ENCODE measurements at places on chromosomes 7 and 10.

GRCh38 chr10:127959428-127959827 lies 52.5 kb downstream of the PTPRE start:
- no peak for DNase-seq

GRCh38 chr7:16559497-16560179 lies 33.0 kb downstream of the LRRC72 start:
- DNase-seq = no peak

- no peak for DNase-seq
These were observed 88.9 kb downstream of the RAPGEF5 start for GRCh38 chr7:22267930-22268615.

GRCh38 chr10:70440296-70441160 lies 953 bp downstream of the NODAL start:
- DNase-seq = no peak

- no peak for DNase-seq
These were observed 210.3 kb downstream of the PTEN start for GRCh38 chr10:88073682-88074081.

DNA sequence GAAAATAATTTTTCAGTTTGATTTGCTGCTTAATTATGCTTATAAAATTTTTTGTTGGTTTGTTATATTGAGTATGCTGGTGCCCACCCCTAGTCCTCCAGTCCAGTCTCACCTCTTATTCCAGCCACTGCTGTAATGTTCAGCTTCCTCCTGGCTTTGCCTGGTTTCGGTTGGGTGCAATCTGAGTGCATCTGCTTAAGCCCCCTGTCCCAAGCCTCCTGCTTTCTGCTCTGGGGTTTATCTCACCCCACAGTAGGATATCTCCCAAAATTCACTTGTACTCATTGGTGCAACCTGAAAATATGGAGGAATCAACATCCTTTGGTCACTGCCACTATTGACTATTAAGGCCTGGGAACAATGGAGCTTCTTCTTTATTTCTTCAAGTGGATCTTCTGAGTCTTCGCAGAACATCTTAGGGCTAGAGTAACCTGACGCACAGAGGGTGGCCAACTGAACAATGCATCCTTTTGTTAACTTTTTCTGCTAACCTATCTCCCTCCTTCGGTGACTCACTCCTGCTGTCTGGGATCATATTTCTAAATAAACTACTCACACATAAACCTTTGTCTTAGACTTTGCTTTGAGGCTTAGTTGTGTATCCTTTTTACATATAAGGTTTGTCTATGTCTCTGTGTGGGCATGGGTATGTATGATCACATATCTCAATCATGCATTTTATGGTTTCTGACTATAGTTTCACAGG lies 19.1 kb upstream of the SOSTDC1 start:
- DNase-seq = no peak

- DNase-seq = no peak
These were observed 925.2 kb upstream of the GHITM start for GRCh38 chr10:83214136-83214535.

DNA sequence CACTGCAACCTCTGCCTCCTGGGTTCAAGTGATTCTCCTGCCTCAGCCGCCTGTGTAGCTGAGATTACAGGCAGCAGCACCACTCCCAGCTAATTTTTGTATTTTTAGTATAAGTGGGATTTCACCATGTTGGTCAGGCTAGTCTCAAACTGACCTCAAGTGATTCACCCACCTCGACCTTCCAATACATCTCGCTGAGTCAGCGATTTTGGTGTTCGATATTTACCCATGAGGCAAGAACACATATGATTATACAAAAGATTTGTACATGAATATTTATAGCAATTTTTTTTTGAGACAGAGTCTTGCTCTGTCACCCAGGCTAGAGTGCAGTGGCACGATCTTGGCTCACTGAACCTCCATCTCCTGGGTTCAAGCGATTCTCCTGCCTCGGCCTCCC lies 19.8 kb downstream of the PNLIP start:
- no peak for DNase-seq

DNA sequence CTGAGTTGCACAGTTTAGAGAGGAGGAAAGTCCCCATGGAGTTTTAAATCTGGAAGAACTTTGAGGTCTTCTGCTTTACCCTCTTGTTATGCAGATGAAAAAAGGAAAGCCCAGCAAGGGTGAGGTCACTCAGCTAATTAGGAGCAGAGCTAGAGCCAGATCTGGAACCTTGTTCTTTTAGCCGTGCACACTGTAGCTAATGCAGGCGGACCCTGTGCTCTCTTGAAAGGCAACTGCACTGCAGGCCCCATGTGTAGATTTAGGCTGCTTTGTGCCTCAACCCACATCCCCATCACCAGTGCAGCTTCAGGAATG lies 63.4 kb downstream of the SYPL1 start:
- no peak for DNase-seq

DNA sequence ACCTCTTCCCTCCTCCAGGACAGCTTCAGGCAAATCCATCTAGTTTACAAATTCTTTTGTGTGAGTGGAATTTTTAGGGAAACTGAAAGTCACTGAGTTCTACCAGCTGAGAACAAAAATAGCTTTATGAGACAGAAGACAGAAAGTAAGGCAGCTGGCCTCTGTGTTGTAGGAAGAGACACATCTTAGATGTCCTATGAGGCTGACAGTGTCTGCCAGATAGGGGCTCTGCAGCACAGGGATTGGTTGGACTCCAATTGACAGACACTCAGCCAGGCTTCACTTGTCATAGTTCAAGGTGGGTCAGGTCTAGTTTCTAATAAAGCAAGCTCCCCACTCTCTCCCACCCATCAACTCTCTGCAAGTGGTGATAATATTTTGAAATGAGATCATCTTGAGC lies 574.9 kb downstream of the CCSER2 start:
- no peak for DNase-seq

GRCh38 chr10:73099141-73099540 lies 2.5 kb upstream of the P4HA1 start:
- no peak for DNase-seq

DNA sequence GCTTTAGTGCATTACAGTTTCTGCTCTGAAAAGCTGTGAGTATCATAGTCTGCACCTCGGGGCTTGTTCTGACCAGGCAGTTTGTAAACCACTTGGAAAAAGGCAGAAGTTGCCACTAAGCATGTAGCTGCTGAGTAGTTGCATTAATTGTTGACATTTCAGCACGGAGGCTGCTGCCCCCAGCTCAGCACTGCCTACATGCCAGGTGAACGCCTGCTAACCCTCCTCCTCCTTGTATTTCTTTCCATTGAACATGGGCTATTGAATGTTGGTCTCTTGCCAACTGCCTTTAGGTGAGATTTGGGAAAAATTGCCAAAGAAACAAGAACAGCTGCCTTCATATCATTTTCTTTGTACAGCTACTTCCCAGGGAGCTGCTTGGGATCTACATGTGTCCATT lies 164.2 kb downstream of the RAPGEF5 start:
- DNase-seq = no peak

DNA sequence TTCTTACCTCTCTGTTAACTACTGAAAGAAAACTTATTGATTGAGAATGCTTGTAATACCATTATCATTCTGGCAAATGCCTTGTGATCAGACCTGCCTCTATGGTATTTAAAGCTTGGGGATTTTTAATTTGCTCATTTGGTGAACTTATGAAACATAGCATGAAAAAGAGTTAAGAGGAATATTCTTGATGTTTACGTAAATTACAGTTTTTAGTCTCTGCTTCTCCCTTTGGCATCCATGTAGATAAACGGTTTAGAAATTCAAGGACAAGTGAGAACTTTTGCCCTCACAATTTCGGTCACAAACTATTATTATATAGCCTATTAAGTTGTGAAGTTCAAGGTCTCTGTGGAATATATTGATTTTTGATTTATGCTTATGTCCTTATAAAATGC lies 11.2 kb upstream of the CELF2 start:
- DNase-seq = no peak

DNA sequence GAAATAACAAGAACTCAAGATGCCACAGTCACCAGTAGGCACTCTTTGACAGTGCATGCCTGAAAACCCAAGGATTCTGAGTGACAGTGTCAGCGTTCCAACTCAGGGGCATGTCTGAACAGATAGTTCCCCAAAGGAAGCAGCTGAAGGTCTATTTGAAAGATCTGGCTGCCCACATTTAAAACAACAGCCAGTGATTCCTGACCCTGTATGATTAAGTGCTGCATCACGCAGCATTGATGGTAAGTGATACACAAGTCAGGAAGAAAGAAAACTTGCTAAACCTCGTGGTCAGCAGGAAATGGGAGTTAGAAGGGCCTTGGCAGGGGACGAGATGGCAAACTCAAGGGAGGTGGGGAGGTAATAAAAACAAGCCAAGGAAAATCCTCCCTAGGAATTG lies 1013.1 kb downstream of the TYW1 start:
- DNase-seq = no peak

- no peak for DNase-seq
These were observed 323.8 kb downstream of the GLRX3 start for GRCh38 chr10:130459851-130460490.

- no peak for DNase-seq
These were observed 507 bp upstream of the TMEM254 start for GRCh38 chr10:80077869-80078447.

GRCh38 chr10:1538531-1539061 lies 198.7 kb downstream of the ADARB2 start:
- no peak for DNase-seq

DNA sequence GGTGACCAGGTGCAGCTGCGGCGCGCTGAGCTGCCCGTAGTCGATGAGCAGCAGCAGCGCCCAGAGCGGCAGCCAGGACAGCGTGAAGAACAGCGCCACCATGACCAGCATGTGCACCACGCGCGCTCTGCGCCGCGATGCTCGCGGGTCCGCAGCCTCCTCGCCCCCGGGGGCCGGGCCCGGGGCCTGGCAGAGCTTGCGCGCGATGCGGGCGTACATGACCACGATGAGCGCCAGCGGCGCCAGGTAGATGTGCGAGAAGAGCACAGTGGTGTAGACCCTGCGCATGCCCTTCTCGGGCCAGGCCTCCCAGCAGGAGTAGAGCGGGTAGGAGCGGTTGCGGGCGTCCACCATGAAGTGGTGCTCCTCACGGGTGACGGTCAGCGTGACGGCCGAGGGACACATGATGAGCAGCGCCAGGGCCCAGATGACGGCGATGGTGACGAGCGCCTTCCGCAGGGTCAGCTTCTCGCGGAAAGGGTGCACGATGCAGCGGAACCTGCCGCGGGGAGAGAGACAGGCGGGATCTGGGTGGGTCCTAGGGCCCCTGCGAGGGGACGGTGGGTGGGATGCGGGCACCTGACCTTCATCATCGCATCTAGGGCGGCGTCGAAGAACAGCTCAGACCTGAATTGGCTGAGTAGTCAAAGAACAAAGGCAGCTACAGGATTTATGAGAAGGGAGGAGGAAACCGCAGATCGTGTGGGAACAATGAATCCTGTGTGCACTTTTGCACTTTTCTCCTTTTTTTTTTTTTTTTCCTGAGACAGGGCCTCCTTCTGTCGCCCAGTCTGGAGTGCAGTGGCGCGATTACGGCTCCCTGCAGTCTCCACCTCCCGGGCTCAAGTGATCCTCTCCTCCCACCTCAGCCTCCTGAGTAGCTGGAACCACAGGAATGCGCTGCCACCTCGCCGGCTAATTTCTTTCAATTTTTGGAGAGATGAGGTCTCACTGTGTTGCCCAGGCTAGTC lies 22.4 kb upstream of the PPA1 start:
- no peak for DNase-seq

DNA sequence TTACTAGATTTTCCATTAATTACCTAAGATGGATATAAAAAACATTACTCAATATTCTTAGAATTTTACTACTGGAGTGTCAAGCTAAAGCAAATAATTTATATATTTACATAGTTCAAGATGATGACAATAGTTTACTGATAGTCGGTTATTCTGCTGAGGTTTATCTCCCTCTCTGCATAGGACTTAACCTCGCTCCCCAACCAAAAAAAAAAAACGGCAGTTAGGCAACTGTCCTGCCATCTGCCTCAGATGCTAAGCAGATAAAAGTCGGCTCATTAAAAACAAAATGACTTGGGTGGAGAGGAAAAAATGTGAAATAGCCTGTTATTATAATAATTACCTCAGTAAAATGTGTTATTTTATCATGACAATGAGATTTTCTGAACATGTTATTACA lies 14.0 kb upstream of the ITGB8 start:
- DNase-seq = no peak

DNA sequence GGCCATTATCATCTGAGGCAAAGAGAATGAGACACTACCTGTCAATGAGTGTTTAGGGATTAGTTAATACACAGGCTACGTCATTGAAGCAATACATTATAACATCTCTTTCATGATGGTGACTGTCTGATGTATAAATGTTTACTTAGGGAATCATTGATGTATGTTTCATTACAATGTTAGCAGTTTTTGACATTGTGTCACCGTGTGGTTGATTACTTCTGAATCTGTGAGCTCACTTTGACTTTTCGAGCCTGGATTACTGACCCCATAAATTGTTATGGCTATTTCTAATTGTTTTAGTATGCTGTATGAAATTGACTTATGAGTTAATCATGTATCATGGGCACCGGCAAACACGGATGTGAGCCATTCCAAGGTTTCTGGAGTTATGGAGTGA lies 494.0 kb downstream of the MAGI2 start:
- no peak for DNase-seq

DNA sequence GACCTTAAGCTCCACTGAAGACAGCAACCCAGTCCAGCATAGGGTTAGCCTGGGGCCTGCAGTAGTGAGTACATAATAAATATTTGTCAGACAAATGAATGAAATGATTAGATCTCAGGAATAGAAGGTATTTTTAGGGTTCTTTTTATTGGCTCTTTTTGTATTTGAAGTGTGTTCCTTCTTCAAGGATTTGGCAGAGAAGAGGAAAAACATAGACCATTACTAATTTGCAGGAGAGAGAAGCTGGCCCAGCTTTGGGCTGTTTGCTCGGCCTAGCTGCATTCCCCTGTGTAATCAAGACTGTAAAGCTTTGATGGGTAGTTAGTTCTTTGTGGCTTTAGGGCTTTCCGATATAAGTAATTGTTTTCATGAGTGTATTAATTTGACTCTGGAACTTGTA lies 64.2 kb downstream of the CNNM2 start:
- DNase-seq = no peak

DNA sequence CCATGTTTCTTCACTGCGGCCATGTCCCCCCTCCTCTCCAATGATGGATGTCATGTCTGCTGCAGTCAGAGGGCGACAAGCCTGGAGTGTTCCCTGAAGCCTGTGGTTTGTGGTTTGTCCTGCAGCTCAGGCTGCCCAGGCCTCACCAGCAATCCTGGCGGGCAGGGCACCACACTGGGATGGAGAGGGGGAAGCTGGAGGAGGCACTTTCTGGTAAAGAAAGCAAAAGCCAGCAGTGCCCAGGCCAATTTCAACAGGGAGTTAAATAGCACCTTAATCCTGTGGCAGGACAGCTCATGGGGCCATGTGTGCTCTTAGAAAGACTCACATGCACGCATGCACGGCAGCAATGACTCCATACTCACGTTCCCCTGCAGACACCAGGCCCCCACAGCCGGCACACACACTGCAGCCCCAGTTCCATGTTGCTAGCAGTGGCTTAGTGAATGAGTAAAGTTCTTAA lies 158.3 kb downstream of the EGFR start:
- no peak for DNase-seq

DNA sequence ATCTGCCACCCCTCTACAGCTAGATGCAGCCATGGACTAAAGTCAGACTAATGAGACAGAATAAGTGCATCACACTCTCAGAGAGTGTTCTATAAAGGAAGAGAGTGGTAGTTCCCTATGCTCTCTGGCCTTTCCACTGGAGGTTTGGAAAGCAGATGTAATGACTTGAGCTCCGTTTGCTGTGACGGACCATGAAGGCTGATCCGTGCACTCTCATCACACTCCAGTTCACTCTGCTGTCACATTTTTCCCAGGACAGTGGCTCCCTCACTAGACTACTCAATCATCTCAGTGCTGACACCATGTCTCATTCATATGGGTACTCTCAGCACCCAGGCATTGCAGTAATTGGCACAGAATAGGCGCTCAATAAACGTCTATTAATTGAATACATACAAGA lies 20.4 kb downstream of the TRDMT1 start:
- DNase-seq = no peak
